Activated CD8-positive, alpha-beta T cell treated with anti-CD3 and anti-CD28 coated beads for 36 hours (primary cell): ENCODE measurements at places on chromosomes 1 and 21. TPM values are rescaled to one million over a fixed set of nuclear protein-coding genes. Genes with fewer than 3 reads are reported as not detected.

GRCh38 chr1:248388426-248388825, 12.9 kb downstream of the OR2T6 start:
- H3K27me3 ChIP-seq: peaks cover 7% of the 10 kb centered on the region
- H3K4me1 ChIP-seq: no peaks in the 10 kb centered on the region
- H3K27ac ChIP-seq: no peak overlapping the region

DNA sequence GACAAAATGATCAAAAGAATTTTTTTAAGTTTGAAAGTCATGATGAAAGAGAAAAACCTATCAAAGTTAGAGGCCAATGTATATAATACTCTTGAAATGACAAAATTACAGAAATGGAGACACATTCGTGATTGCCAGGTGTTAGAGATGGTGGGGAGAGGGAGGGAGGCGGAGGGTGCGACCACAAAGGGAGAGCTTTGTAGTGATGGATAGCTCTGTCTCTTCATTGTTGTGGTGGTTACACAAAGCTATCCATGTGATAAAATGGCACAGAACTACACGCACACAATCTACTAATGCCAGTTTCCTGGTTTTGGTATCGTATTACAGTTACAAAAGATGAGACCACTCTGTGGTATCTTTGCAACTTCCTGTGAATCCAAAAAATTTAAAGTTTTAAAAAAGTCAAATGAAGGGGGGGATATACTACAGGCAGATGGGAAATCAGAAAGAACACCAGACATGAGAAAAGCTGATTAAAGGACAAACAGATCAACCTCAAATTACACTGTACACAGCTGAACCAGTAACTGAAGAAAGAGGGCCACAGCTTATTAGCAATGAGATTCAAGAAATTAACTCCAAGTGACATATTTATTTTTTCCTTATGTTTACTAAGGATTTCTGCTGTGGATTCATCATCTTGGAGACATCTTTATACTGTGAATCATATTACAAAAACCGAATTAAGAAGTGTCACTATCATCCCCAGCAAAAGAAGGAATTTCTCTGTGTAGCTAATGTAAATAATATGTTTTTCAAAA, 199.1 kb downstream of the SLC45A1 start:
- peaks cover 62% of the 10 kb centered on the region for H3K4me1 ChIP-seq
- H3K27me3 ChIP-seq: no peaks in the 10 kb centered on the region

- no peak overlapping the region for H3K27ac ChIP-seq
- H3K27me3 ChIP-seq: peaks cover 2% of the 10 kb centered on the region
- H3K4me3 ChIP-seq: no peak overlapping the region
- H3K4me1 ChIP-seq: no peaks in the 10 kb centered on the region
- DNase-seq: no peak
Measured at GRCh38 chr1:10856863-10857598, 60.6 kb upstream of the CASZ1 start.

DNA sequence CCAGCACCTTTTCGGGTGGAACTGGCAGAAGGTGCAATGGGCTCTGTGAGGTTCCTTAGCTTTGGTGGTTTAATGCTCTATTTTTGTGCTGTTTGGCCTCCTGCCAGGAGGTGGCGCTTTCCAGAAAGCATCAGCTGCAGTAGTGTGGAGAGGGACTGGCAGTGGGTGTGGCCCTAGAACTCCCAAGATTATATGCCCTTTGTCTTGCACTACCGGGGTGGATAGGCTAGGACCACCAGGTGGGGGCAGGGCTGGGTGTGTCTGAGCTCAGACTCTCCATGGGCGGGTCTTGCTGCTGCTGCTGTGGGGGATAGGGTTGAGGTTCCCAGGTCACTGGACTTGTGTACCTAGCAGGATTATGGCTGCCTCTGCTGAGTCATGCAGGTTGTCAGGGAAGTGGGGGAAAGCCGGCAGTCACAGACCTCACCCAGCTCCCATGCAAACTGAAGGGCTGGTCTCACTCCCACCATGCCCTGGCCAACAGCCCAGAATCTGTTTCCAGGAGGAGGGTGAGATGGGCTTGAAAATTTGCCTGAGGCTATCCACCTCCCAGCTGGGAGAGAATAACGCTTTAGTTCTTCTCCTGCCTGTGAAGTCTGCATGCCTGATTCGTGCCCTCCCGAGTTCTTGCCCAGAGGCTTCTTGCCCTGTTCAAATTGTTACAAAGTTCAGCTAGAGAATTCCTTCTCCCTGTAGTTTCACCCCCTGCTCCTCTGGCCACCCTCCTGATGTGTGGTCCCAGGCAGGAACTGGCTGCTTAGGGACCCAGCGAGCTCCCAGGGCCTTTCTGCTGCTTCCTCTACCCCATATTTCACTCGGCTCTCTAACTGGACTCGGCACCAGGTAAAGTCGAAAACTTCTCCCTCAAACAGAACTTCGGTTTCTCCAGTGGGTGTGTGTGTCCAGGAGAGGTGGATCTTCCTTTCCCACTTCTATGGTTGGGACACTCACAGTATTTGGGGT, 76.5 kb upstream of the BTG3 start:
- no peaks in the 10 kb centered on the region for H3K27me3 ChIP-seq
- peaks cover 27% of the 10 kb centered on the region for H3K4me1 ChIP-seq
- peak; percentile 72 for DNase-seq
- H3K27ac ChIP-seq: peak overlapping the region; percentile 20
- H3K4me3 ChIP-seq: no peak overlapping the region

GRCh38 chr1:199704231-199704630, 323.3 kb upstream of the NR5A2 start:
- no peaks in the 10 kb centered on the region for H3K4me1 ChIP-seq
- no peak overlapping the region for H3K4me3 ChIP-seq
- no peaks in the 10 kb centered on the region for H3K36me3 ChIP-seq
- no peak overlapping the region for H3K27ac ChIP-seq

GRCh38 chr1:51305371-51305823, 25.0 kb downstream of the TTC39A start:
- DNase-seq: no peak
- H3K27me3 ChIP-seq: no peaks in the 10 kb centered on the region
- H3K36me3 ChIP-seq: no peaks in the 10 kb centered on the region
- no peak overlapping the region for H3K4me3 ChIP-seq
- no peak overlapping the region for H3K27ac ChIP-seq

GRCh38 chr1:41673378-41673777, 188.9 kb upstream of the EDN2 start:
- peaks cover 80% of the 10 kb centered on the region for H3K4me1 ChIP-seq
- no peaks in the 10 kb centered on the region for H3K27me3 ChIP-seq
- peak; percentile 75 for DNase-seq
- H3K27ac ChIP-seq: peak overlapping the region; percentile 83
- peak overlapping the region; percentile 37 for H3K4me3 ChIP-seq

GRCh38 chr1:22652881-22653316, at the start of gene C1QB:
TSS of gene C1QB (plus strand) at chr1:22653236. CDS start at chr1:22659463, 6,227 bp downstream.
- no peaks in the 10 kb centered on the region for H3K36me3 ChIP-seq
- DNase-seq: no peak
- peaks cover 1% of the 10 kb centered on the region for H3K27me3 ChIP-seq
- no peaks in the 10 kb centered on the region for H3K4me1 ChIP-seq
- no peak within 1 kb of the TSS for H3K4me3 ChIP-seq

DNA sequence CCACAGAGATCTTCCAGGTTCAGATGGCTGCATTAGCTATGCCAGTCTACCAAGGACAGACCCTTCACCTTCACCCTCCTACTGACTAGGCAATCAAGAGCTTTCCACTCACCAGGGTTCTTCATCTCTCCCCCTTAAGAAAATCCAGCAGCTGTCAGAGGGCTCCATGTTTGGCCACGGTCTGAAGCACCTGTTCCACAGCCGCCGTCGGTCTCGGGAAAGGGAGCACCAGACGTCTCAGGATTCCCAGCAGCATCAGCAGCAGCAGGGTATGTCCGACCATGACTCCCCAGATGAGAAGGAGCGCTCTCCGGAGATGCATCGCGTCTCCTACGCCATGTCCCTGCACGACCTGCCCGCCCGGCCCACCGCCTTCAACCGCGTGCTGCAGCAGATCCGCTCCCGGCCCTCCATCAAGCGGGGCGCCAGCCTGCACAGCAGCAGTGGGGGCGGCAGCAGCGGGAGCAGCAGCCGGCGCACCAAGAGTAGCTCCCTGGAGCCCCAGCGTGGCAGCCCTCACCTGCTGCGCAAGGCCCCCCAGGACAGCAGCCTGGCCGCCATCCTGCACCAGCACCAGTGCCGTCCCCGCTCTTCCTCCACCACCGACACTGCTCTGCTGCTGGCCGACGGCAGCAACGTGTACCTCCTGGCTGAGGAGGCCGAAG, 13.8 kb downstream of the TMCC2 start:
- peaks cover 12% of the 10 kb centered on the region for H3K36me3 ChIP-seq
- no peak overlapping the region for H3K27ac ChIP-seq
- H3K4me1 ChIP-seq: peaks cover 28% of the 10 kb centered on the region

DNA sequence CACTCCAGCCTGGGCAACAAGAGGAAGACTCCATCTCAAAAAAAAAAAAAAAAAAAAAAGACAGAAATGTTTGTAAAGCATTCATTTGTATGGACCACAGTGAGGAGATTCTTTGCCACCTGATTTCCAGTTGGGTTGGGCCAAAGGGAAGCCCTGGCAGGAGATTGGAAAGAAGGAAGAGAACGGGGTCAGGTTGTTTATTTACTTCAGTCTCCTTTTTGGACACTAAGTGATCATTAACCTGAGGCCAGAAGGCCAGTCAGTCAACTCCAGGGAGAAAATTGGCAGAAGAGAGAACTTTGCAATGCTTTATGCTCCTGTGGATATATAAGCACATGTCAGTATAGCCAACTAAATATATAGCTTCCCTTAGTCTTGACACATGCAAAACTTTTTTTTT, 85.9 kb downstream of the NTMT2 start:
- no peaks in the 10 kb centered on the region for H3K36me3 ChIP-seq
- H3K27me3 ChIP-seq: peaks cover 12% of the 10 kb centered on the region
- H3K27ac ChIP-seq: no peak overlapping the region
- no peak for DNase-seq

DNA sequence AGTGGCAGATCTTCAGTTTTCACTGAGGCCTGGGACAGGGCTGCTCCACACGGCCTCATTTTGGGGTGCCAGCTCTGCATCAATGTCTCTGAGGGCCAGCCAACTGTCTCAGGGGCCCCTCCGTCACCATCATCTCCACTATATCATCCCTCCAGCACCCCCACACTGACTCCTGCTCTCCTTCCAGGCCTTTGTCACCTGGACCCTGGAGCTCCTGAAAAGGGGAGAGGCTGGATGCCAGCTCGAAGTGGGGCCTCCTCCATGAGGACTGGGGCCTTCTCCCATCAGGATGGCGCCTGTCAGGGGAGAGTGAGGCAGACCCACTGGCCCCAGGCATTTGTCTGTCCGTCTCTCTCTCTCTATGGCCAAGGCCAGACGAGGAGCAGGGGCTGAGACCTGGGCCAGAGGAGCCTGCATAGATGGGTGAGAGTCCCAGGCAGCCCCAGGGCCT, 44.7 kb upstream of the LRP8 start:
- no peak overlapping the region for H3K4me3 ChIP-seq
- H3K4me1 ChIP-seq: peaks cover 11% of the 10 kb centered on the region
- no peaks in the 10 kb centered on the region for H3K27me3 ChIP-seq
- H3K36me3 ChIP-seq: no peaks in the 10 kb centered on the region

GRCh38 chr1:15951341-15952153, 24.4 kb downstream of the ZBTB17 start:
- peak overlapping the region; percentile 62 for H3K4me3 ChIP-seq
- peak; percentile 88 for DNase-seq
- peaks cover 92% of the 10 kb centered on the region for H3K4me1 ChIP-seq
- H3K27me3 ChIP-seq: no peaks in the 10 kb centered on the region
- peak overlapping the region; percentile 98 for H3K27ac ChIP-seq

DNA sequence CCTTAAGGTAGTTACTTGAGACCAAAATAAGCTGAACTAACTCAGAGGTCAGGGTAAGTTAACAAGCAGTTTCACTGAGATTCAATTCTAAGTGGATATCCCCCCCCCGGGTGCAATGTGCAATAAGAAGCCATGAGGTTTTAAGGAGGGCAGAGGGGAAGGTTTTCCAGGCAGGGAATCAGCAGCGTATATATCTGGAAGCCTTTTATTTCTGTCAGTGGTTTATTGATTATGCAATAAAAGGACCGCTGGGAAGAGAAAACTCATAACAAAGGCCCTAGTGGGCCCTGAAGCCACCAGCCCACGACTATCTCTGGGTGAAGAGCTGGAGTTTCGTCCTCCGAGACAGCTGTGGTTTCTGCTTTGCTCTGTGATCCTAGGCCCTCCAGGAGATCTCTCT, 53.1 kb upstream of the CTPS1 start:
- no peak for DNase-seq
- H3K27ac ChIP-seq: no peak overlapping the region
- no peaks in the 10 kb centered on the region for H3K36me3 ChIP-seq
- no peaks in the 10 kb centered on the region for H3K27me3 ChIP-seq
- no peaks in the 10 kb centered on the region for H3K4me1 ChIP-seq

GRCh38 chr1:171801487-171801891, 20.0 kb downstream of the METTL13 start:
- H3K27me3 ChIP-seq: no peaks in the 10 kb centered on the region
- no peak overlapping the region for H3K4me3 ChIP-seq
- H3K27ac ChIP-seq: no peak overlapping the region
- H3K36me3 ChIP-seq: peaks cover 14% of the 10 kb centered on the region
- peaks cover 4% of the 10 kb centered on the region for H3K4me1 ChIP-seq

DNA sequence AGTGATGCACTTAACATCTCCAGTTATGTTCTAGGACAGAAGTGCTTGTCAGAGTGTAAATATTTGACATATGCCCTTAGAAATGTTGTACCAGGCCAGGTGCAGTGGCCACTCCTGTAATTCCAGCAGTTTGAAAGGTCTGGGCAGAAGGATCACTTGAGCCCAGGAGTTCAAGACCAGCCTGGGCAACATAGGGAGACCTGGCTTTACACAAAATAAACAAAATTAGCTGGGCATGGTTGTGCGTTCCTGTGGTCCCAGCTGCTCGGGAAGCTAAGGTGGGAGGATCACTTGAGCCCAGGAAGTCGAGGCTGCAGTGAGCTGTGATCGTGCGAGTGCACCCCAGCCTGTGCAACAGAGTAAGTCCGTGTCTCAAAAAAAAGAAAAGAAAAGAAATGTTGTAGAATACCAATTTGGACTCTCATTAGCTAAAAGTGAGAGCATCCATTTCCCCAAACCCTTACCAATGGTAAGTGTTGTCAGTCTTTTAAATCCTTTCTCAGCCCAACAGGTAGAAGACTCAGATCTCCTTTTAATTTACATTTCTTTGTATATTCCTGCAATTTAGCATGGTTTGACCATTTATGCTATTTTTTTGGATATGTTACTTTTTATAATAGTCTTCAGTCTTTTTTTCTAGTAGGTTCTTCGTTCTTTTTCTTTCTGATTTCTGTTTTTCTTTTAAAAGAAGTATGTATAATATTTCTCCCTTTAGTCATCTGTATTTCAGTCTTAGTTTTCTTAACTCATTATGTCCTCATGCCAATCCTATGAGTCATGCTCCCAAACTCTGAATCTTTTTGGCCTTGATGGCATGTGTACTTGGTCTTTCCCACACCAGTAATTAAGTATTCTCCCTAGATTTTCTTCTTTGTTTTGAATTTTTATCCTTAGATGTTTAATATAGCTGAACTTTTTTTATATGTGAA, 74.4 kb downstream of the CAMTA1 start:
- no peak overlapping the region for H3K4me3 ChIP-seq
- H3K4me1 ChIP-seq: peaks cover 22% of the 10 kb centered on the region
- peak overlapping the region; percentile 44 for H3K27ac ChIP-seq
- H3K27me3 ChIP-seq: no peaks in the 10 kb centered on the region
- no peak for DNase-seq
- H3K36me3 ChIP-seq: peaks cover 20% of the 10 kb centered on the region

- H3K27ac ChIP-seq: no peak overlapping the region
- H3K4me3 ChIP-seq: no peak overlapping the region
- peaks cover 71% of the 10 kb centered on the region for H3K4me1 ChIP-seq
Measured at GRCh38 chr1:33029921-33030320, 6.8 kb downstream of the AK2 start.

Gene ZSWIM5
- total RNA-seq: 0.87 TPM

Gene IFI44
- 37.2 TPM for total RNA-seq

Gene NECTIN4
- total RNA-seq: not detected

Gene PBX1
- not detected for total RNA-seq

Gene CCDC27
- not detected for total RNA-seq

Gene A3GALT2
- total RNA-seq: not detected
